ENCODE measurements at places on chromosomes 12 and 14.

DNA sequence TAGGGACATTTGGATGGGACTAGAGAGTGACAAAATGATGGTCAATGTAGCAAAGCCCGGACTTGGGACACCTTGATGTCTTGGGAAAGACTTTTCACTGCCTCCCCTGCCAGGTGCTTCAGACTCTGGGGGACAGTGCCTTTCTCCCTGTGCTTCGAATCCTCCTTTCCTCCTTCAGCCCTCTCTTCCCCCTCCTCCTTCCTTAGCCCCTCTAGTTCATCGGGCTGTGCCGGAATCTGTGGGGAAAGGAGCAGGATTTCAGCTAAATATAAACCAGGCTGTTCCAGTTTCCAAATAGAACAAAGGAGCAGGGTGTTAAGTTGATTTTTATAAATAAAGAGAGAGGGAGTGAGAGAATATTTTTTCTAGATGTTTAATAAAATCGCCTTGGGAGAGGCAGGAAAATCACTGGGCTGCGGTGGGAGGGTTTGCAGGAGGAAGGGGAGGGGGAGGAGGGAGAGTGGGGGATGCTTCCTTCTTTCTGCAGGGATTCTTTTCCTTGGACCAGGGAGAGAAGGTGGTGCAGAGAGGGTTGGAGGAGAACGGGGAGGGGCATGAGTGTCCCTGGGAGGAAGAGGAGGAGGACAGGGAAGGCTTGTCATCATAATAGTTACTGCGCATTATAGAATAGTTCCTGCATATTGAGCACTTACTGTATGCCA is 21.3 kb upstream of the CABP1 start:
- no peak for DNase-seq

- no peak for DNase-seq
Measured at GRCh38 chr12:93461503-93461902, 5.8 kb upstream of the MRPL42 start.

DNA sequence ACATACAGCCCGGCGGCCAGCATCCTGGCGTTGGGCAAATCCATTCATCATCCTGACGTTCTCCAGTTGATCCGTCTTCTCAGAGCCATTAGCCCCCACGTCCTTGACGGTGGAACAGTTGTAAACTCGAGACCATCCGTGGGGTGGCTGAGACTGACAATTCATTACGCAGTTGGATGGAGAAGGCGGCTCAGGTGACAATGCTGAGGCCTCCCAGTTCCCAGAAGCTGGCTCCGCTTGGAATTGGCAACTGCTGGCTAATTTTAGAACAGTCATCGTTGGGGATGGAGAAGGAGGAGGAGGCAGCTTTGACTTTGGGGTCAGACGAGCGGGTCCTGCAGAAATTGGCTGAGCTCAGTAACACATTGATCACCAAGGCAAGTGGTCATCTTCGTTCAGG is 186.5 kb downstream of the PHETA1 start:
- DNase-seq, result no peak

GRCh38 chr14:79417961-79418360 is 793.3 kb downstream of the DIO2 start:
- peak; percentile 54 for DNase-seq
